ENCODE measurements at places on chromosomes 2 and 18.

- DNase-seq = no peak
These were observed 1560.6 kb upstream of the SLC39A10 start for GRCh38 chr2:194096402-194096801.

GRCh38 chr2:121150126-121150525 lies 134.9 kb downstream of the TFCP2L1 start:
- no peak for DNase-seq

DNA sequence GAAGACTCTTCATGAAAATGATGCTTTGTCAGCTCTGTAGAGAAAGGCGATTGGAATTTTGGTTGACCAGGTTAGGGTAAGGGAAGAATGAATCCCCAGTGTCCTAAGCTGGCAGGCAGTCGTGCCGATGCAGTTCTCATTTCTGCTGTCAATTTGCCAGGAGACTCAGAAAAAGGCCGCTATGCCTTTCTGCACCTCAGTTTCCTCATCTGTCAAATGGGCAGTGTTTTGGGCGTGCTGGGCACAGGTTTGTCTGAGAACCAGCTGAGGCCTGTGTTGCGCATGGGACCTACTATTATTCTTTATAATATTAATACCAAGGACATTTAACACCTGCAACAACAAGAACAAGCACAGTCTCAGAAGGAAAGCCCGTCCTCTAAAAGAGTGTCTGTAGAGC lies 50.3 kb downstream of the HPCAL1 start:
- no peak for DNase-seq

DNA sequence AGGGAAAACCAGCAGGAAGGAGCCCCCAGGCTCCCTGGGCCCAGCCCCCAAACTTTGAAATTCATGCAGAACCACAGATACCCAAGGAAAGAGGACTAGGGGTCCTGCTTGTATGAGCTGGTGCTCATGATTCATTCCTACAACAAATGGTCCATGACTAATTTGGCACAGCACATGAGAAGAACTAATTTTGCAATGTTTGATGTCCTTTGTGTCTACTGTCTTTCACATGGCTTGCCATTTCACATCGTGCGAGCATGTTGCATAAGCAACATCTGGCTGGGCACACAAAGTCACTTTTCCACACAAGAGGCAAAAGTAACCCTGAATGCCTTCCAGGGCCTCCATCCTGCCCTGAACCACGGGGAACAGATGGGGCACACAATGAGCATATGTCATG lies 149.6 kb upstream of the APCDD1 start:
- DNase-seq = no peak

DNA sequence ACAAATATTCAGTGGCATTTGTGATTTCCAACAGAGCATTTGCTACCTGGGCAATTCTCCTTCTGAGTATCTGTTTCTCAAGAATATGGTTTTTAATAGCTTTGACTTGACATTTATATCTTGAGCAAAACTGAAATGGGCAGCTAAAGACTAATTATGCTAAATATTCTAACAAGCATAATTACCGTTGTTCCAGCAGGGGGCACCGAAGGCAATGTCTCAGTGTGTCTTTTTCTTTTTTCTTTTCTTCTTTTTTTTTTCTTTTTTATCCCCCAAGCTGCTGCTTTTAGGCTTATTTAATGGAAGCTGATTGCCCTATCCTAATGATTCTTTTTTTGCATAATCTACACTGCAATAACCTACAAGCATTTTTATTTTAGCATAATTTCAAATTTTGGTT lies 138.9 kb upstream of the NABP1 start:
- no peak for DNase-seq

- no peak for DNase-seq
These were observed 2.1 kb upstream of the RTN4 start for GRCh38 chr2:55052129-55053061.

GRCh38 chr2:105730170-105730569 lies 14.5 kb upstream of the NCK2 start:
- no peak for DNase-seq

DNA sequence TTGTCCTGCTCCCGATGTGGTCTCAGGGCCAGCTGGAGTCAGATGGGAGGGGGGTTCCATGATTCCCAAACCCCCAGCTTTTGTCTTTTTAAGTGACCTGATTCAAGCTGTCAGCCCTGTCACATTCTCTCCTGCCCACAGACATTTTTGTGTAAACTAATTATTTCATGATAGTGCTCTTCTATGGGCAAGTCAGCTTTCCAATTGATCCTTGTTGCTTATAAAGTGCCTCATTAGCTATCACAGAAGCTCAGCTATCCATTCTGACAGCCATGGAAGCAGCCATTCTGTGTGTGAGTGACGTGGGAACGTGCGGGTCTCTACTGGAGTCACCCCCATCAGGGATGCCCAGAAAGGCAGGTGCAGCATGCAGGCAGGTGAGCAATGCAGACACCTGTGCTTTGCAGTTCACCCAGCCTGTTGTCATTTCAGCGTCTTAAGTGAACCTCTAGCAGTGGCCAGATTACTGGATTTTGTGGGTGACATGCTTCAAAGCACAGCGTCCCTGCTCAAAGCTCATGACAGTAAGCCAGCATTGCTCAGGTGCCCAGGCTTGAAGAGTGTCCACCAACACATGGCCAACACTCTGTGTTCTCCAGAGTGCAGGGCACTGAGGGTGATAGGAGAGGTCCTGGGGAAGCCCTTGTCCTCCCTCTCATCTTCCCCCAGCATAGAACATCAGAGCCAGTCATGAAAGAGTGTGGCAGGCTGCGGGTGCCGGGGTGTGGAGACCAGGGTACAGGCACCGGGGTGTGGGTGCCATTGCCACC lies 162.1 kb upstream of the SH3BP4 start:
- DNase-seq = no peak

- DNase-seq = no peak
These were observed 33.2 kb downstream of the ANKRD29 start for GRCh38 chr18:23629444-23629946.

DNA sequence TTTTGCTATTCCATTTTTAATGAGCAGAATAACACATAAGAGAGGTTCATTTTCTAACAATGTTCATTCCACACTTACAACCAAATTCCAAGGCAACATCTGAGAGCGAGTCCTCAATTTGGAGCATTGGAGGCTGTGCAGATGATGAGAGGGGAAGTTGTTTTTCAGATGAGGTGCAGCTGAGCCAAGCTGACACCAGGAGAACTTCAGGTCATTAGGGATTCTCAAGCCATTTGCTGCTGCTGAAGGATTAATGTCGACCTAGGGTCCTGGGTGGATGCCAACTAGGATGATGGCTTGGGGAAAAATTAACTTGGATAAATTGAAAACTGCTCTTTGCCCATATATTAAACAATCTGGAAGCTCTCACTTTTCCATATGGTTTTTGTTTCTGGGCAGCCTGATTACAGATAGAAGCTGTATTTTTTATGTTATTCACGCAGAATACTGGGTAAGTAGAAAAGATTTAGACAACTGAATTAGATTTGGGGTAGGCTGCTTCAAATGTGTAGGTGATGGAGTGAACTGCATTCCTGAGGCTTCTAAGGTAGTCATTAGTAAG lies 206.4 kb upstream of the SLC39A10 start:
- no peak for DNase-seq
